ENCODE measurements at places on chromosomes 6 and 20.

GRCh38 chr6:70586114-70586513 is 19.4 kb downstream of the SDHAF4 start:
- no peak for DNase-seq

DNA sequence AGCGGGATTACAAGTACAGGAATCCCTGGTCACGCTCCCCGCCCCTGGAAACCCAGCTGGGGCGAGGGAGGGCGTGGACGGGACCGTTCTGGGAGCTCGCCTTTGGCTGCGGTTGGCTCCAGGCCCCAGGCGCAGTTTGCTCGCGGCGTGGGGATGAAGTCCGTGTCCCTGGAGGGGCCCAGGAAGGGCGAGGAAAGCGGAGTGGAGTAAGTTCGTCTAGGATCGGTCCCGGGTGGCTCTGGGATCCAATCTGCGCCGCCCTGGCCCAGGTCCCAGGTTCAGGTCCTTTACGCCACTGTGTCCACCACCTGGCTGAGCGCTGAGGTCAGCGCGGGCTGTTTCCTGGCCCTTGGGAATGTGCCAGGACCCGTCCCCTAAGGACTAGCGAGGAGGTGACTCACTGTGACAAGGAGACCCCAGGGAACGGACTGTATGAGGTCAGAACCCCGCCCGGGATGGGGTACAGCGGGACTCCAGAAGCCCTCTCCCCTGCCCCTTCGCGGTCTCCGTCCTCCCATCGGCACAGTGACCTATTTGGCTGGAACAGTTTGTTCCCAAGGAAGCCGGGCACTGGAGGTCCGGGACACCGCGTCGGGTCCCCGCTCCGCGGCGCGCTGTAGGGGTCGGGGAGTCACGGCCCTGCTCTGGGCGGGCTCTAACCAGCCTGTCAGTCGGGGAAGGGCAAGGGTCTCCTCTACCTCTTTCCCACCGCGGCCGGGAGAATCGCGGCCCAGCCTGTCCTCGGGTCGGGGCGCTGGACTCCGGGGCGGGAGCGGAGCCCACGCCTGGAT is 724 bp downstream of the CDKN1A start:
- no peak for DNase-seq

- DNase-seq = no peak
These were observed 1.0 kb downstream of the NCOA7 start for GRCh38 chr6:125791820-125792165.

DNA sequence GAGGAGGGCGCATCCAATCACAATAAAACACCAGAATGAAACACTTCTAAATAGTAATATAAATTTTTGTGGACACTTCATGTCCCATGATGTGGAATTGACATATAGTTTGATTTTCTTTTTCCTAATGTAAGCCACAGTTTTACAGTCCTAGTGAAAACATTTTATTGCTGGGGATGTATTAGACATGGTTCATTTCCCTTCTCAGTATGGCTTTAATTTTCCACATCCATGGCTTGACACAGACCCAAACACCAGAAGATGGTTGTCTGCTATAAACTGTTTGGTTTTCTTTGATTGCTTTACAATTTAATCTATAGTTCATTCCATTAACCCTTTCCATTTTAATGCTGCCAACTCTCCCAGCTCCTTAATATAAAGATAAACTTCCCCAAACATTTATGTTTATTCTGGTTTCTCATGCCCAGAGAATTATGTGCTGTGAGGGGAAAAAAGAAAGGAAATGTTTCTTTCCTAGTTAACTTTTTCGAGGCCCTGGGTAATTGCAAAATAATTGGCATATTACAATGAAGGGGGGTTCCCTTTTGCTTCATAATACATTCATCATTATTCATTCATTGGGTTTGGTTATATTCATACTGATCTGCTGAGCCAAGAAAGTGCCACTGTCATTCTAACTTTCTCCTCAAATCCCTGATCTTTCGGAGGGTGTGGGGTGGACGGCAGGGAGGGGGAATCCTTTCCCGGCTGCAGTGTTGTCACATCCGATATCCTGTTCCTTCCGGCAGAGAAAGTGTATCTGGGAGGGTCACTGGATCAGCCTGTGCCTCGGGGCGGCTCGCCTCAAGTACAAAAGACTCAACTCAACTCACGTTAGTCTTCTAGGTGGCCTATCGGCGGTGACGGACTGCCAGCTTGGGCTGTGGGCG is 127.6 kb upstream of the TFAP2D start:
- no peak for DNase-seq

DNA sequence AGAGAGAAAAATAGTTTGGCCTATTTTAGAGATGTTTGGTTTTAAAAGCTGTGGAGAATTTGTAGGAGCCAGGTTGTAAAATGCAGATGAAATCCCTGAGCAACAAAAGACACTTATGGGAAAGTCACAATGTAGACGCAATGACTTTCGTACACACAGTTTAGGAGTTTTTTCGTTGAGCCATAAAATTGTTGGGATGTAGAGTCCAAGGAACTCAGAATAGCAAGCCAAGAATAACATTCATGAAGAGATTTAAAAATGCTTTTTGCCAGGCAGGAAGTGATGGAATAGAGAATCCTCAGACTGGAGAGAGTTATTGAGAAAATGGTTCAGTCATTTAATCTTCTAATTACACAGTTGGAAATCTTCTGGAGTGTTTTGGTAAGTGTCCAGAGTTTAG is 11.5 kb upstream of the PROKR2 start:
- DNase-seq = no peak

- DNase-seq = no peak
These were observed 9.1 kb downstream of the DNAJC5 start for GRCh38 chr20:63903796-63904561.

GRCh38 chr6:53433261-53433950 is 84.7 kb upstream of the ELOVL5 start:
- no peak for DNase-seq

GRCh38 chr6:63333440-63333839 is 13.7 kb upstream of the LGSN start:
- DNase-seq = no peak

DNA sequence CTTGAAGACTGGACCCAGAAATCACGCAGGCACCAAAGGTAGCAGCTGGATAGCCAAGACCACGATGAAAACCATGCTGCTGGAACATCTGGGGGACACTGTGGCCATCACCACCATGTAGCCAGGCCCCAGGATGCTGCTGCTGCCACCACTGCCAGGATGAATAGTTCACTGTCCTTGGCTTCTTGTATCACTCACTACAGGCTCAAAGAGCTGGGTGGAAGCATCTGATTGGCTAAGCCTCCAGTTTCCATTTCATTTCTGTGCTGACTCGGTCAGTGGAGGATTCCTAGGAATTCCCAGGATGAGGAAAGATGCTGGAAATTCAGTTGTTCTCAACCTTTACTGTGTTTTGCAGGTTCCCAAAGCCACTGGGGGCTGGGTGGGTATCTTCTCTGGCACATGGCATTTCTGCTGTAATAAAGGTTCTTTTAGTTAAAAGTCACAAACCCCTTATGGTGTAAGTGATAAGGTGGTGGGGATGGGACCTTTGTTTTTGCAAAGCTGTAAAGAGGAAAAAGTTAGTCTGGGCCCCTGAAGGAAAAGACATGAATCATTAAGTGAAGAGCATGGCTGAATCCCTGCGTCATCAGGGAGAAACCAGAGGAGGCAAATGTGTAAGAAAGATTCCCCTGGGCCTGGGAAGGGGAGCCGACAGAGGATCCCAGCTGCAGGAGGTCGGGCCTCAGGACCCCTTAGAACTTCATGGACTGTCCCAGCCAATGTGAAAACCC is 75.6 kb upstream of the RNF24 start:
- DNase-seq = no peak

- no peak for DNase-seq
These were observed 72.1 kb downstream of the NFATC2 start for GRCh38 chr20:51470499-51470820.

GRCh38 chr6:5681480-5681879 is 325.2 kb downstream of the NRN1 start:
- DNase-seq = no peak

DNA sequence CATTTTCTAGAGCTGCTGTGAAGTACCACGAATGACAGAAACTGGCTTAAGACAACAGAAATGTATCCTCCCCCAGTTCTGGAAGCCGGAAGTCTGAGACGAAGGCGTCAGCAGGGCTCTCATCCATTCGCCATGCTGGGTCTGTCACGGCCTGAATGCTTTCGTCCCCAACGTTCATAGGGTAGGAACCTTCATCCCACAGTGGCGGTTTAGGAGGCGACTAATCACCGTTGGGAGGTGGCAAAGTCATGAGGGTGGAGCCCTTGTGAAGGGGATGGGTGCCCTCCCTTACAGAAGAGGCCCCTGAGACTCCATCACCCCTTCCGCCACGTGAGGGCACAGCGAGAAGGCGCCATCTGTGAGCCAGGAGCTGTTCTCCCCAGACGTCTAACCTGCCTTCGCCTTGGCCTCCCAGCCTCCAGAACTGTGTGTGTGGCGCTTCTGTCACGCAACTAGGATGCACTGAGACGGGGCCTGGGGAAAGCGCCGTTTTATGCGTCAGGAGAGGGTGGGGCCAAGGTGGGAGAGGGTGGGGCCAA is 250.3 kb downstream of the TTLL2 start:
- no peak for DNase-seq

DNA sequence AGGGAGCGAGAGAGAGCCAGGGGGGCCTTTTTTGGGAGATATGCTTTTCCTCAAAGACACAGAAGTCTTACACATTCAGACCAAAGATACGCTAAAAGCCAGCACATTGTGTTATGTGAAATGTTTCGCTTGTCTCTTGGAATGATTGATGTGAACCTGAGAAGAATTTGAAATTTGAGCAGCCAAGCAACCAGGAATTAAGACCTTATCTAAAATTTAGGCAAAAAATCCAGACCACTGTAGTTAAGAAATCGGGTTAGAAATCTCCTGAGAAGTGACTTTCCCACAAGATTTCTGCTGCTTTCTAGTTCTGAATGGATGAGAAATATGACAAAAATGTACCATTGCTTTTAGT is 223.2 kb upstream of the GMDS start:
- no peak for DNase-seq

- no peak for DNase-seq
These were observed 79.8 kb downstream of the GINS1 start for GRCh38 chr20:25487306-25487705.

GRCh38 chr6:79949233-79949632 is 1.9 kb upstream of the ELOVL4 start:
- DNase-seq = no peak

- DNase-seq = no peak
These were observed 135.9 kb downstream of the JPH2 start for GRCh38 chr20:44050925-44051660.

DNA sequence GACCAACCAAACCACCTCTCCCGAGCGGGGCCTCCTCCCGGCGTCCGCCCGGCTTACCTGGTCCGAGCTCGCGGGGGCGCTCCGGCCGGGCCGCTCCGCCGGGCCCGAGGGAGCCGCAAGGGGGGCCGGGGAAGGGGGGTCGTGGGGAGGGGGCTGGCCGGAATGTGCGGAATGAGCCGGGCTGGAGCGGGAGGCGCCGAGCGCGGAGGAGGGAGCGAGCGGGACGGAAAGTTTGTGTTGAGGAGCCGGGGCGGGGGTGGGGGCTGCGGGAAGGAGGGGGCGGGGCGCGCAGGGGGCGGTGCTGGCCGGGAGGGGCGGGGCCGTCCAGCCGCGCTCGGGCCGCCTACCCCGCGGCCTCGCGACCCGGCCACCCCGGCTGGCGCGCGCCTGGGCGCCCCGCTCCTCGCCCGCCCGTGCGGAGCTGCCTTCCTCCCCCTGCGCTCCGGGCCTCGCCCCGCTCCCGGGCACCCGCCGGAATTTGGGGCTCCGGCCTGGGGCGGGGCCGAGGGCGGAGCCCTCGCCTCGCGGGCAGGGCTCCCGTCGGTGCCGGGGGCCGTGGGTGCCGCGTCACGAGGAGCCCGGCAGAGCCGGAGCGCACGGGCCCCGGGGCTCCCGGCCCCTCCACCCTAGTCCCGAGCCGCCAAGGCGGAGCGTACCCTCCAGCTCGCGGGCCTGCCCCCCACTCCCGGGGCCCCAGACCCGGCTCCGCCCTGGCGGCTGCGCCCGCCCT is at the start of gene TEAD3:
Gene TEAD3, minus strand, starts transcription at position 239 of the 730 bp plus-strand sequence.
- no peak for DNase-seq

GRCh38 chr6:125790358-125791150 is at the start of gene NCOA7:
Gene NCOA7 (plus strand): TSS chr6:125790960. CDS start chr6:125815355, 24,395 bp downstream.
- DNase-seq = peak; percentile 36

- DNase-seq = no peak
These were observed 267.6 kb upstream of the SUPT3H start for GRCh38 chr6:45645302-45645701.

- DNase-seq = no peak
These were observed 42.8 kb upstream of the SLC23A2 start for GRCh38 chr20:5044075-5044620.

DNA sequence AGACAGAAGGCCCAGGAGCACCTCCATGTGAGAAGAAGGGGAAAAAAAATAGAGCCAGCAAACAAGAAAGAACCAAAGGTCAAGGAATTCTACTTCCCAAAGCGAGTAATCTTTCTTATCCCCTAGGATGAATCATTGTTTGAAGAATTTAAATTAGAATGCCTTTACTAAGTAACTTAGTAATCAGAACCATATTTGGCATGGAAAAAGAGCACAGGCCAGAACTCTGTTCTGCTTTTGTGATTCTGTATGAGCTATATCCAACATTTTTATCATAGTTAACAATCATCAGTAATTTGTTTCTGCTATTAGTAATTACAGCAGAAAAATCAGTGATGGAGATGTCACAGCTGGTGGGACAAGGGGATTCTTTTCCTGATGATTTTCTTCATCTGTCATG is 228.8 kb upstream of the FAM83B start:
- no peak for DNase-seq

GRCh38 chr6:39982720-39983119 is 48.5 kb upstream of the MOCS1 start:
- no peak for DNase-seq

- no peak for DNase-seq
These were observed 36.3 kb upstream of the ZFAND3 start for GRCh38 chr6:37783025-37783855.

- no peak for DNase-seq
These were observed 12.0 kb upstream of the PKIG start for GRCh38 chr20:44570367-44570766.

DNA sequence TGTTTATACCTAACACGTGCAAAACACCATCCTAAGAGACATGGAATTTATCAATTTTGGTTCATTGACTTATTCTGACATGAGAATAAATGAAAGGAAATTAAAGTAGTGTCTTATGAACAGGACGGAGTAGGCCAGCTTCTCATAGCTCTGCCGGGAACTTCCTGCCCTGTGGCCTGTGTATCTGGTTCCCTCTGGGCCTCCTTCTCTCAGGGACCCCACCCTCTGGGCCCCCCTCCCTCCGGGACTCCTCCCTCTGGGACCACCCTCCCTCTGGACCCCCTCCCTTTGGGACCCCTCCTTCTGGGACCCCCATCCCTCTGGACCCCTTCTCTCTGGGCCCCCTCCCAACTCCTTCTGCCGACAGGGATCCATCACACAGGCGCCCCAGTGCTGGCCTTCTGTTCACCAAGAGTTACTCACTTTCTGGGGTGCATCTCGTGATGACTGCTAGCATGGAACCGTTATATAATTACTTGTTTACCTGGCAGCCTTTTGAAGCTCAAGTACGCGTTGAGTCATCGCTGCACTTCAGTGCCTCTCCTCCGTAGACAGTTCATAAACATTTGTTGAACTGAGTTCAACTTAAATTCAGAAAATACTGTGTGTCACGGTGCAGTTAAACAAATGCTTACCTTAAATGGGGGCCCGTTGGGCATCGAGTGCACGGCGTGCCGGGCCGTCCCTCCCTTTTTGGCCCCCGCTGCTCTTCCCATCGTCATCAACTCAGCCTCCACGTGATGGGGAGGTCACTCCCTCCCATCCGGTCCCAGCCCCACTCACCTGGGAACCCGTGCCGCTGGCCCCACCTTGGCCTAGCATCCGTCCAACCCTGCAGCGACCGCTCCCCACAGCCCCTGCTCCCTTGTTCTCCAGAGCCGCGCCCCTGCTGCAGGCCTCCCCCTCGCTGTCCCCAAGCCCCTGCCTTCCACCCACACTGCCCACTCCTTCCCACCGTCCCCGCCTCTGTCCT is 8.1 kb downstream of the CCR6 start:
- no peak for DNase-seq

Data from cortex of kidney (tissue), 1 donor.